ENCODE measurements at places on chromosomes 6 and 20.

DNA sequence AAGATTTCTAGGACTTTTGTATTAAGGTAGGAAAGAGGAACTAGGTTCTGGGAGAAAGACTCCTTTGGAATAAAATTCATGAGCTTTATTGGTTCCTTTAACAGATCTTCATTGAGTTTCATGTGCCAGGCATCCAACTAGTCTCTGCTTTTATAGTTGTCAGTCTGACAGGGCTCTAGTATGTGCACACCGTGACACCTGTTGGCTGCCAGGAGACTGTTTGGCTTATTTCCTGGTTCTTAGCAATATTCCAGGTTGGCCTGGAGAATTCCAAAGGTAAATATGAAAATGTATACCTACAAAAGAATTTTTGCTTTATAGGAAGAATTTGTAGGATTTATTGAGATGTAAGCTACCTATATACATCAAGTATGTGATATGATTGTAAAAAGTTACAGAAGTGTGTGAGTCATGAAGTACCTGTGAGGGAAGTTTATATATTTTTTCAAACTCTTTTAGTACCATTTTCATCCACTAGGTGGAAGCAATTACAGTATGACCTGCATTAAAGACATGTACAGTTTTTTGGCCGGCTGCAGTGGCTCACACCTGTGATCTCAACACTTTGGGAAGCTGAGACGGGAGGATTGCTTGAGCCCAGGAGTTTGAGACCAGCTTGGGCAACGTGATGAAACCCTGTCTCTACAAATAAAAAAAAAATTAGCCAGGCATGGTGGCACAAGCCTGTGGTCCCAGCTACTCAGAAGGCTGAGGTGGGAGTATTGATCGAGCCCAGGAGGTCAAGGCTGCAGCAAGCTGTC lies 35.2 kb downstream of the NDUFAF5 start:
- no peak for DNase-seq

- no peak for DNase-seq
Measured at GRCh38 chr6:157552820-157553485, 172.0 kb downstream of the ZDHHC14 start.

GRCh38 chr6:160042014-160042773 lies 73.3 kb downstream of the IGF2R start:
- DNase-seq = no peak

DNA sequence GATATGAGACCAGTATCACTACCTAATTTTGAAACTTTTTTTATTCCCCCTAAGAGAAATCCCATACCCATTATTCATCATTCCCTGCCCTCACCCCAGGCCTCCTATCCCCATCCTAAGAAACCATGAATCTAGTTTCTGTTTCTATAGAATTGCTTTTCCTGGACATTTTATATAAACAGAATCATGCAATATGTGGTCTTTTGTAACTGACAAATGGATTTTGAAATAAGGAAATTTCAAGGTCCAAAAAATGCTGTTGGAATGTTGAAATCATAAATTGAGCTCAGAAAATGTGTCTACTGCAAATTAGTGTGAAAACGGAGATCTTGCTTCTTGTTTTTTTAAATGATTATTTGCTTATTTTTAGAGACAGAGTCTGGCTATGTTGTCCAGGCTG lies 25.1 kb downstream of the RNF217 start:
- DNase-seq = no peak

- no peak for DNase-seq
Measured at GRCh38 chr6:155493694-155494143, 38.1 kb upstream of the NOX3 start.

DNA sequence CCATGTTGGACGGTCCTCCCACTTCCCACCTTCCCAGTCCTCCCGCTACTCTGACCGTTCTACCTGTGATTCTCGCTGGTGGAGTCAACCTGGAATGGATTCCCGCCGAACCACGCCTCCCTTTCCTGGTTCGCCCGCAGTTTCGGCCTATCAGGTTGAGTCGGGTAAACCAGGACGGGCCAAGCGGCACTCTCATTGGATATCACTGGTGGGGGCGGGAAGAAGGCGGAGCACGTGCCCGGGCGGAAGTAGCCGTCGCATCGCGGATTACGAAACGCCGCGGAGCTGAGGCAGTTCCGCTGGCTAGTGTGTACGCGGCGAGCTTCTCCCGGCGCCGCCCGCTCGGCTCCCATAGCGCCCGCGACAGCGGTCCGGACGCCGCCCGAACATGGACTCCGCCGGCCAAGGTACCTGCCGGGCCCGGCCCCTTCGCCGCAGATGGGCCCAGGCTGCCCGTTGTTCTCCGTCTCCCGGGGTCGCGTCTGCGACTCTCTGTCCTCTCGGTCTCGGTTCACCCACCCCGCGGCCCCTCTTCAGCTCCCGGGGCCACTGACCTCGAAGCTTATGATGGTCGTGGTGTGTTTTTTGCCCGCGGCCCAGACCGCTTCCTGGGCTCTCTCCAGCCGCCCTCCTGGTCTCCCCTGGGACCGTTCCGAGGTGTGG lies at the start of gene TPD52L2:
TPD52L2 (plus strand) TSS at position 293 of the 663 bp plus-strand sequence; CDS start at position 389, 96 bp downstream.
- DNase-seq = peak; percentile 98

DNA sequence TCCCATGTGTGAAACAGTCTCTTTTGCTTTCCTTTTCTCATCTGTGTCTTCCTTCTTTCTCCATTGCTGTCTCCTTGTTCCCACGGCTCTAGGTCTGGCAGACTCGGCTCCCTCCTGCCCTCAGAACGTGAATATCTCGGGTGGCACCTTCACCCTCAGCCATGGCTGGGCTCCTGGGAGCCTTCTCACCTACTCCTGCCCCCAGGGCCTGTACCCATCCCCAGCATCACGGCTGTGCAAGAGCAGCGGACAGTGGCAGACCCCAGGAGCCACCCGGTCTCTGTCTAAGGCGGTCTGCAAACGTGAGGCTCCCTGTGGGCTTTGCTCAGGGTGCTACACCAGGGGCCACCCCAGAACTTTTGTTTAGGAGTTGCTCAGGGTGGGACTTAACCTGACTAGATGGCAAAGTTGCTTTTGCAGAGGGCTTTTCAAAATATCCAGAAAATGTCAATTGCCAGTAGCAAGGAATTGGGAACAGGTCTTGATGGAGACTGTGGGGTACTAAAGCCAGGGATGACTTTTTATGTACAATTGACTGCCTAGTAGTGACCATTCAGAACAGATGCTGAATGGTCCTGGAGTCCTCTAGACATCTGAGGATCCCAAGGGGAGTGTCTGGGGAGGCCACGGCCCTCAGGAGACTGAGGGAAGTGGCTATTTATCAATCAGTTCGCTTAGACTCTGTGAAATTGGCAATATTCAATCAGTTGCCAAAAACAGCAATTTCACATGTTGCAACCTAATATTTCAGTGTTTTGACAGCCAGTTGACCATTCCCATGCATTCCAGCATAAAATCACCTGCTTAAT lies 550 bp downstream of the C2 start:
- DNase-seq = no peak

- DNase-seq = no peak
Measured at GRCh38 chr20:23358923-23359593, 2.9 kb upstream of the GZF1 start.

GRCh38 chr6:84508981-84509380 lies 255.4 kb downstream of the TBX18 start:
- no peak for DNase-seq

- DNase-seq = no peak
Measured at GRCh38 chr20:5090191-5090590, 29.6 kb downstream of the PCNA start.

DNA sequence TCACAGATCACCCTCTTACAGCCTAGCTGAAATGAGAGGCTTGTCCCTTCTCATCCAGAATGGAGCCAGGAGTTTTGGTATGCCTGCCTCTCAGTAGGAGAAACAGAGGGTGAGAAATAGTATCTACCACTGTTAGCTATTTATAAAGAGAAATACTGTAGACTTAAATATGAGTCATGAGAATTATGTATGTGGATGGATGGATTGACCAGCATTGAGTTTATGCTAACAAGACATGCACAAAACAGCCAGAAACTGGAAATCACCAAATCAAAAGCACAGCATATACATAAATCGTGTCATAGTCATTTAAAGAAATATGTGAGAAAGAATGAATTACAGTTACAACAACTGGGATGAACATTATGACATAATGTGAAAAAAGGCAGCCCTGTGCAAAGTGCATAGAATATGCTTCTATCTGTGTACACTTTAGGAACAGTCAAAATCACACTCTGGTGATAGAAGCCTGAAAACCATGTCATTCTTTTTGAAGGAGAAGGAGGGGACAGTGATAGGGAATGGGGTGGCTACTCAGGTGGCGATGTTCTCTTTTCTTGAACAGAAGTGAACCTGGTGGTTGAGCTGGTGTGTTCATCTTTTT lies 79.8 kb upstream of the KIF25 start:
- no peak for DNase-seq

DNA sequence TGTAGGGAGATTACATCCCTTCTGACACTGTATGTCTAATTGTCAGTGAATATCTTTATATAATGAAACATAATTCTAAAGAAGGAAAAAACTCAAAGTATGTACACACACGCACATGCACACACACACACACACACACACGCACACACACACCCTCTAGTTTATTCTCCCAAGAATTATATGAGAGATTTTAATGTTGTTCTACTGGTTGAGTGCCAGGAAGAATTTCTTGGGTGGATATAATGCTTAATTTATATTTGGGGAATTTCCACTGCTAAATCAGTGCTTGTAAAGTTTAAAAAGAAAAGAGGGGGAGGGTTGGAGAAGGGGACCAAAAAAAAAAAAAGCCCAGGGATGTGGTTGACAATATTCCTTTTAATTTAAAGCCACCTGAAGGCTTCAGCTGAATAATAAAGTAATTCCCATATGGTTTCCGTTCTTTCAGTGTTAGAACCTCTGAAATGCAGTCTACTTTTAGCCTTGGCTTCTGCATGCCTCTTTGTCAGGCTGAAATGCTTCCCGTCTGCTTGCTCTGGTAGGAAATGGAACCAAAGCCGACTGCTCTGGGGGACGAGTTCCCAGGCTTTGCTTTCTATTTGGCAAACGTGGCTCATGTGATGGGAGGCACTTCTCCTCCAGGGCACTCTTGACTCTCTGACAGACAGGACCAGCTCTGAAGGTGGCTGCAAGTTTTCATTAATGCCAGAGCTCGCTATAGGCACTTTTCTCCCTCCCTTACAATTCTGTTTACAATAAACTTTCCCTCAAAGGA lies 225.4 kb downstream of the PRL start:
- no peak for DNase-seq

DNA sequence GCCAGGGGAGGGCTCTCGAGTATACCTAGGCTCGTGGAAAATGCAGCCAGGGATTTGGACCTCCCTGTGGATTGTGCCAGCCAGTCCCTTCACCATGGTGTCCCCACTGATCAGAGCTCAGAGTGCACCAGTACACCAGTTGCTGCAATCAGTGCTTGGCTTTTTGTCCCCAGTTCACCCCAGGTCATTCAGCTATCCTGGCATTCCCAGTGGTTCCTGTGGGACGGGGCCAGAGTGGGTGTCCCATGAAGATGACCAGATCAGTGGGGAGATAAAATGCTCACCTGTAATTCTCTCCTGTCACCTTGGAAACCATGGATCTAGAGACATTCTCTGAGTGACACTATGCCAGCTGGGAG lies 23.8 kb downstream of the MAS1 start:
- DNase-seq = no peak

Measured in T-cell (primary cell).